ENCODE measurements at places on chromosomes 1 and 21.

GRCh38 chr1:155809088-155809487 lies 47.9 kb downstream of the GON4L start:
- DNase-seq: no peak

- DNase-seq: no peak
Observed at GRCh38 chr1:229950908-229951307, 116.1 kb upstream of the GALNT2 start.

DNA sequence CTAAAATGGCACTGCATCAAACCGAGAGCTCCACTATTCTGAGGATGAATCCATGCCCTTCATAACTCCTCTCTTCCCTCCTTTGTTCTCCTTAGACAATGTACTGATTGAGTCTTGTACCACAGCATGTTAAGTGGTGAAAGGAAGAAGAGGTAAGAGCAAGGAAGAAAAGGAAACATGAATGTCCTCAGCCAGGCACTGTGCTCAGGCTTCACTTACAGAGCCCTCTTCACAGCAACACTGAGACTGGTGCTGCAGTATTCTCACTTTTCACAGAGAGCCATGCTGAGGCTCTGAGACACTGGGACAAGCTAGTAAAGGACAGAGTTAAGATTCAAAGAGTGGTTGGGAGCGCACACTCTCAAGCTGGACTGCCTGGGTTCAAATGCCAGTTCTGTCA lies 143.5 kb downstream of the AKT3 start:
- no peak for DNase-seq

DNA sequence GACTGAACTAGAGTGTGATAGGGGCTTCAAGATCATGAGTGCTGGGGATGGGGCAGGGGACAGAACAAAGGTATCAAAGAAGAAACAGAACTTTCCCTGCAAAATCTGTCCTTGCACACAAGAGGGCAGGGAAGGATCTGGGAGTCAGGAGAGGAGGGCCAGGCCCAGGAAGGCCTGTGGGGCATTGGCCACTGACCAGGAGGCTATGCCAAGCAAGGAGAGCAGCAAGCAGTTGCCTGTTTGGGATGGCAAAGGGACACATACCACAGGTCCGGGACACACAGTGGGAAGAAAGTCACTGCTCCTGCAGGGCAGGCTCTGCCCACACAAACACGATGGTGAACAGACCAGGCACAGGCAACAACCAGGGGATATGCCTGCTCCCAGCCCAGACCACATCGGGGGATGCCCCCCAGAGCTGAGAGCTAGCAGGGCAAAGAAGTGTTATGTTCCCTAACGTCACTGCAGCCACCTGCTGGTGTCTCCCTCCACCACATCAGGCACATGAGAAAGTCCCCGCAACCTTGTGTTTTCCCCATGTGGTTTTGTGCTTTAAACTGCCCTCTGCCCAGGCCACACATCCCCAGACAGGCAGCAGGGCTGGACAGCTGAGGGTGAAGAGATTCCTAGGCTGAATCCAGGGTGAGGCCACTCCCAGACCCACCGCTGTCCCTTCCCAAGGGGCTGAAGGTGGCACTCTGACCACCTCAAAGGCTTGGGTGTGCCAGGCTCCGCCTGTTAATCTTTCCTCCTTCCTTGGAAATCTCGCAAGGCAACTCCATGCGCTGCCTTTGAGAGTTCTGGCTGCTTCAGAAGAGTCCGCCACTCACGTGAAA lies 53.6 kb downstream of the KIF21B start:
- DNase-seq: no peak

Data from prostate gland (tissue), 2 donors.